Aorta (tissue), 5 donors: ENCODE measurements at places on chromosomes 12 and 14. TPM values are rescaled to one million over a fixed set of nuclear protein-coding genes. Genes with fewer than 3 reads are reported as not detected.

DNA sequence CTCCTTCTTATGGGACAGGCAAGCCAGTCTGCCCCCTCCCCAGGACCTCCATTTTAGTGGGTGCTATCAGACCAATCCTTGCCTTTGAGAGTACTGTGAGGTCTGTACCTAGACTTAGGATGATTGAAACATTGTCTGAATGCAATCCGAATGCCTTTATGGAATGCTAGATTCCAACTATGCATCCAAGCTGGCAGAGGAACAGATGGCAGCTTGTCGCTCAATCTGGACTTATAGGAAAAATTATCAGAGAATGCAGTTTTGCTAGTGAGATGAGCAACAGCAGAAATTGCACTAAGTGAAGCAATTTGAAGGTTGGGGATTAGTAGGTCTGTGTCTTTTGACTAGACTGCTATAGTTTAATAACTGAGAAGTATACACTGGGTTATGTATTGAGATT lies 109.1 kb downstream of the DYRK2 start:
- DNase-seq: no peak
- no peaks in the 10 kb centered on the region for H3K27me3 ChIP-seq
- H3K4me1 ChIP-seq: no peaks in the 10 kb centered on the region
- no peak overlapping the region for H3K4me3 ChIP-seq

- H3K36me3 ChIP-seq: peaks cover 3% of the 10 kb centered on the region
- H3K4me1 ChIP-seq: no peaks in the 10 kb centered on the region
- no peak overlapping the region for H3K4me3 ChIP-seq
Measured at GRCh38 chr14:23361763-23362162, 3.2 kb downstream of the EFS start.

DNA sequence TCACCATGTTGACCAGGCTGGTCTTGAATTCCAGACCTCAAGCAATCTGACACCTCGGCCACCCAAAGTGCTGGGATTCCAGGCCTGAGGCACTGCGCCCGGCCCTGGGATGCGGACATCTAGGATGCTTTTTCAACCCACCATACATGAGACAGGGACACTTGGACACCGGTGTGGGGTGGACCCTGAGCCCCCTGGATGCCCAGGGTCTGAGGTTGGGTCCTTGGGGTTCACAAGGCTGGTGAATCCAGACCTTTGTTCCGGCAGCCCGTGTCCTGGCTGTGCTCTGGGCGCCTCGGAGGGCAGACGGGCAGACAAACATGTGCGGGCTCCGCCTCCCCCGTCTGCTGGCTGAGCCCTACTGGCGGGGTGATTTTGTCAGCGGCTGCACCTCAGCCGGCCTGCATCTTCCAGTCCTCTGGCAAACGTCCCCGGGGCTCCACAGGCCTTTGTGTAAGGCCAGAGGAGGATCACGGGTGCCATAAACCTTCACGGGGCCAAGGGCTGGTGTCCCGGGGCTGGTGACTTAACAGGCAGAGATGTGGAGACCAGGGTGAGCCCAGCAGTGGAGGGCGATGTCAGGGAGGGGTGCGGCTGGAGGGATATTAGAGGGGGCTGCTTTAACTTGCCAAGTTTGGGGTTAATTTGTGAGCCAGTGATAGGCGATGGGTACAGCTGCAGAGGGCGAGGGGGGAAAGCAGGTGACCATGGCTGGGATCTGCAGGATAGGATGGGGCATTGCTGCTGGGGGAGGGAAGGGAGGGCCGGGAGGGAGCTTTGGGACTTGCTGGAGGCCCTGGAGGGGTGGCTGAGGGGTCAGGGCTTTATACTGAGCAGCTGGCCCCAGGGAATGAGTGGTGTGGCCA lies 5.8 kb downstream of the ASPG start:
- H3K36me3 ChIP-seq: no peaks in the 10 kb centered on the region
- H3K27me3 ChIP-seq: no peaks in the 10 kb centered on the region
- H3K27ac ChIP-seq: no peak overlapping the region
- peak; percentile 46 for DNase-seq
- H3K4me3 ChIP-seq: no peak overlapping the region
- no peaks in the 10 kb centered on the region for H3K4me1 ChIP-seq

The DBX2 gene
- 0.27 TPM for total RNA-seq

GRCh38 chr12:55745361-55746173 lies 2.6 kb downstream of the GDF11 start:
- H3K27me3 ChIP-seq: no peaks in the 10 kb centered on the region
- H3K4me3 ChIP-seq: no peak overlapping the region
- peaks cover 2% of the 10 kb centered on the region for H3K36me3 ChIP-seq
- H3K4me1 ChIP-seq: no peaks in the 10 kb centered on the region
- H3K27ac ChIP-seq: no peak overlapping the region

GRCh38 chr12:81161680-81162079 lies 83.8 kb downstream of the ACSS3 start:
- no peak for DNase-seq
- no peak overlapping the region for H3K4me3 ChIP-seq
- no peaks in the 10 kb centered on the region for H3K36me3 ChIP-seq
- no peaks in the 10 kb centered on the region for H3K27me3 ChIP-seq
- no peak overlapping the region for H3K27ac ChIP-seq
- no peaks in the 10 kb centered on the region for H3K4me1 ChIP-seq

The SIX6 gene
- total RNA-seq: not detected

DNA sequence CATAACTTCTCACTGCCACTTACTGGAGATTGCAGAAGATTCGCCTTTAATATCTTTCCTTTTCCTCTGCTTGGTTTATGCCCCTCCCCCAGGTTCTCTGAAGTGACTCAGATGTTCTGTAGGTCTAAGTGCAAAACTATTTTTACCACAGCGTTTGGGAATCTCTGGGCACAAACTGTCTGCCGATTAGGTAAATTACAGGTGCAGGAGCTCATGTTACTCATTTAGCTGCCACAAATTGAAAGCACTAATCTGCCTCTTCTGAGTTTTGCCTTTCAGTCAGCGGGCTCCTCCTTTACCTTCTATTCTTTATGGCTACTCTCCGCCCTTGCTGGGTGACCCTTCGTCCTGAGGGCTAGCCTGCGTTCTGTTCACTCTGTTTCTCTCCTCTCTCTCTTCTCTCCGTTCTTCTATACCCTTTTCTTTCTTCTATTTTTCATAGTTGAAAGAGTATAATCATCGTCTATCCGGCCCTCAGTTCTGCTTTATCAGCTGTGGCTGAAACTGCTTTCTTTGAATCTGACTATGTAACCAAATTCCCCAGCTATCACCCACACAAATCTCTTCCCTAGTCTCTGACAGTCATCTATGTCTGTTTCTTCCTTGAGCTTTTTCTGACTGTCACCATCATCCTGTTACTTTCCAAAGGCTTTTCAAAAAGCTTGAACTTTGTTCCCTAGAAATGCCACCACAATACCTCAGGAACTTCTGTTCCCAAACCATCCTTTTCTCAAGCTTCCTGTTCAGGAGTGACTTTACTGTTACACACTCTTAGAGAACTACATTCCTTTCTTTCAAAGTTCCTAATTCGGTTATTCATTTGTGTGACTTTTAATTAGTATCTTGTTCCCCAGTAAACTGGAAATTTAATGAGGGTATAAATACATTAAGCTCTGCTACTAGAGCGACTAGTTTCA lies 4.3 kb upstream of the MYF6 start:
- no peak overlapping the region for H3K27ac ChIP-seq
- no peaks in the 10 kb centered on the region for H3K36me3 ChIP-seq
- no peak for DNase-seq
- no peaks in the 10 kb centered on the region for H3K4me1 ChIP-seq

The PTPRR gene
- total RNA-seq: 0.49 TPM

The DPF3 gene
- 2.2 TPM for total RNA-seq

DNA sequence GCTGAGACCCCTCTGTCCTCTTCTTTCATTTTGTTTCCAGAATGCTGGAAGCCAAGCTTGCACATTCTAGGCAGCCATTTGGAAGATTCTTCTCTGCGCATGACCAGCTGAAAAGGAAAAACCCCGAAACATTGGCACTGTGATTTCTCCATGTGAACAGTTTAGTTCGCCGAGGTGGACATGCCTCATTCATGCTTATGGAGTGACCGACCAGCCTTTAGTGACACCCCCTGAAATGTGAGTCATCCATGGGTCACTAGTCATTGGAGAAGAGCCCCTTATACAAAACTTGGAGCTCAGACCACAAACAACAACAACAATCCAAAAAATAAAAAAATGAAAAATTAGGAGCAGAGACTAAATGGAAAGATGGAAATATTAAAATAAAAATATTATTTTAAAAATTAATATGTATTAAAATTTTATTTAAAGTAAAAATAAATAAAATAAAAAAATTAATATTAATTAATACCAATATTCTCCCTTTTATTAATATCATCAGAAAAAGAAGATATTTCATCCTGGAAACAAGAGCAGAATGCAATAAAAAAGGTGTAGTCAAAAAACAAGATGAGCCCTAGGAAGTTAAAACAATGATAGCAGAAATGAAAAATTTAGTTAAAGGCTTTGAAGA lies 9.5 kb upstream of the KRT7 start:
- H3K4me1 ChIP-seq: peaks cover 3% of the 10 kb centered on the region
- H3K4me3 ChIP-seq: no peak overlapping the region
- peak overlapping the region; percentile 8 for H3K27ac ChIP-seq
- H3K27me3 ChIP-seq: no peaks in the 10 kb centered on the region
- H3K36me3 ChIP-seq: no peaks in the 10 kb centered on the region
- no peak for DNase-seq

- H3K4me3 ChIP-seq: no peak overlapping the region
- H3K27me3 ChIP-seq: no peaks in the 10 kb centered on the region
- DNase-seq: no peak
- H3K27ac ChIP-seq: no peak overlapping the region
- H3K4me1 ChIP-seq: no peaks in the 10 kb centered on the region
- no peaks in the 10 kb centered on the region for H3K36me3 ChIP-seq
Measured at GRCh38 chr14:65810322-65810721, 397.8 kb downstream of the FUT8 start.

- no peak overlapping the region for H3K4me3 ChIP-seq
- no peaks in the 10 kb centered on the region for H3K36me3 ChIP-seq
- no peaks in the 10 kb centered on the region for H3K27me3 ChIP-seq
- no peak overlapping the region for H3K27ac ChIP-seq
Measured at GRCh38 chr14:44211718-44212117, 295.4 kb downstream of the FSCB start.

- no peak for DNase-seq
- H3K27me3 ChIP-seq: no peaks in the 10 kb centered on the region
Measured at GRCh38 chr14:20412411-20412810, 890 bp downstream of the TEP1 start.

The FOXG1 gene
- not detected for total RNA-seq

The HSPB8 gene
- 88.4 TPM for total RNA-seq

The PARP11 gene
- 18.2 TPM for total RNA-seq

The SERPINA12 gene
- not detected for total RNA-seq

- H3K36me3 ChIP-seq: no peaks in the 10 kb centered on the region
- no peaks in the 10 kb centered on the region for H3K27me3 ChIP-seq
- no peaks in the 10 kb centered on the region for H3K4me1 ChIP-seq
Measured at GRCh38 chr12:96861656-96862055, 45.4 kb upstream of the NEDD1 start.

DNA sequence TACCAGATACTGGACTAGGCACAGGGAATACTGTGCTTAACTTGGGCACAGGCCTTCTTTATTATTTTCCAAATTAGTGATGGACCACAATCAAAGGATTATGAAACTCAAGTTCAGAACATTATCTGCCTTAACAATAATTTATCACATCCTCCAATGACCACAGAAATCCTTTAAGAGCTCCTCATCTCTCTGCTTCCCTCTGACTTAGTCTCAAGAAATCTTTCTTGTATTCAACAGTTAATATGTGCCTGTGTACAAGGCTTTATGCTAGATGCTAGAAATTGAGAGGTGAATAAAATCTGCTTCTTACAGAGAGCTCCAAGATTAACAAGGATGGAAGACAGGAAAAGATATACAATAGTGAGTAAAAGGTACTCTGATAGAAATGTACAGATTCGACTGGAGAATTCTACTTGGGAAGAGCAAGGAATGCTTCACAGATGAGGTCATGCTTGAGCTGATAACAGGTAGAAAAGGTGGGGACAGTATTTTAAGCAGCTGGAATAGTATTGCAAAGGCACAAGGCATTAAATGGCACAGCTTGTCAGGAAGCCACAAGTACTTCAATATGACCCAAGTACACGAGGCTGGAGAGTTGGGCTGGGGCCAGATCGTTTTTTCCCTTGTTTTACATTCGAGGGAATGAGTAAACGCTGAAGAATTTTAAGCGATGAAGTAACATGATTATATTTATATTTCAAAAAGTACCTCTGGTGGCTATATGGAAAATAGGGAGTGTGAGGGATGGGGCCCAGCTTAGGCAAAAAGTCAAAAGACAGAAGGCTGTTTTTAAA lies 55.1 kb upstream of the ARID2 start:
- peak; percentile 91 for DNase-seq
- no peak overlapping the region for H3K4me3 ChIP-seq
- no peaks in the 10 kb centered on the region for H3K27me3 ChIP-seq
- no peaks in the 10 kb centered on the region for H3K36me3 ChIP-seq

DNA sequence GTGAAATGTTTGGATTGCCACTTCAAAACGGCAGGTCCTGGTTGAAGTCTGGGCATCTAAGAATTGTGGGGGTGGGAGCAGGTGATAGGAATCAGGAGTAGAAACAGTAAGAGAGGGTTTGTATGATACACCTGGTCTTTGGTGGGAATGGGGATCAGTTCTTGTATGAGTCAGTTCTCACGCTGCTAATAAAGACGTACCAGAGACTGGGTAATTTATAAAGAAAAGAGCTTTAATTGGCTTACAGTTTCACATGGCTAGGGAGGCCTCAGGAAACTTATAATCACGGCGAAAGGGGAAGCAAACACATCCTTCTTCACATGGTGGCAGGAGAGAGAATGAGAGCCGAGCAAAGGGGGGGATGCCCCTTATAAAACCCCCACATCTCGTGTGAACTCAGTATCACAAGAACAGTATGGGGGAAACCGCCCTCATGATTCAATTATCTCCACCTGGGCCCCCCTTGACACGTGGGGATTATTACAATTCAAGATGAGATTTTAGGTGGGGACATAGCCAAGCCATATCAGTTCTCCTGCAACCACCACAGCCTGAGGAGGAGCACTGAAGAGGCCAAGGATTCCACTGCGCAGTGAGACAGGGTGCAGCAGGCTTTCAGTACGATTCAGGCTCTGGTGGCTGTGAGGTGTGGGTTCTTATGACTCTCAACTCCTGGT lies 52.1 kb downstream of the DRAM1 start:
- no peaks in the 10 kb centered on the region for H3K36me3 ChIP-seq
- no peak for DNase-seq
- no peaks in the 10 kb centered on the region for H3K27me3 ChIP-seq

The POTEG gene
- total RNA-seq: not detected

DNA sequence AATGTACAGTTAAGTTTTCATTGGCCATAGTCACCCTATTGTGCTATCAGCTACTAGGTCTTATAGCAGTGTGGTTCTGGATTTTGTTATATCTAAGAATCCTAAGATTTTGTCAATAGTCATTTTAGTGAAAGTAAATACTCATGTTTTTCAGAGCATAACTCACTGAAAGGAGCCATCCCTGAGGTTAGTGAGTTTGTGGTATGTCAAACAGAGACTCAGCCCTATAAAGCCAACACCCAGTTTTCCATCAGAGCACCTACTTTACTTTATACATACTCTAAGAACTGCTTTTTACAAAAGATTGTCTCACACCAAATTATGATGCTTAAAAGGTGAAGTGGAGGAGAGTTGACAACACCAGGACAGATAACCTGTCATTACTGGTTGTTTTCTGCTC lies 686.3 kb upstream of the LRFN5 start:
- no peak overlapping the region for H3K27ac ChIP-seq
- no peaks in the 10 kb centered on the region for H3K4me1 ChIP-seq
- DNase-seq: no peak
- H3K4me3 ChIP-seq: no peak overlapping the region

The SLC7A8 gene
- total RNA-seq: 31.4 TPM

GRCh38 chr14:21299562-21300130 lies 19.8 kb downstream of the RPGRIP1 start:
- no peaks in the 10 kb centered on the region for H3K36me3 ChIP-seq
- peak; percentile 42 for DNase-seq
- no peaks in the 10 kb centered on the region for H3K27me3 ChIP-seq
- no peak overlapping the region for H3K27ac ChIP-seq
